AG09319 (cell line): ENCODE measurements at places on chromosomes 12 and 14.
A peak's percentile ranks its signal among the peaks of the same experiment; 100 is the strongest.

DNA sequence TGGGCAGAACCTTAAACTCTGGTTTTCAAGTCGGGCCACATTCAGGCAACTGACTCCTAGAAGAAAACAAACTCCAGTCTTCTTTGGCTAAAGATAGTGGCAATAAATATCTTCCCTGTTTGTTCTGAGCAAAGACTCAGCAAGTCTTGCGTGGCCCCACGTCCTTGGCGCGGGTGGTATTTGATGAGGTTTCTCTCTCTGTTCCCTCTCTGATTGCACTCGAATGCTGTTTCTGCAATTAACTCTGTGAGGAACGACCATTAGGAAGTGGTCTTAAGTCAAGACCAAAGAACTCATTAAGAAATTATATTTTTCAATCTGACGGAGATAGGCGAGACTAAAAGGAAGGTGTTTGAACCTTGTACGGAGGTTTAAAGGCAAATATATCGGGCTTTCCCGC, 177.6 kb downstream of the TMEM132C start:
- DNase-seq = no peak

GRCh38 chr12:101850199-101850598, 19.4 kb upstream of the GNPTAB start:
- DNase-seq = no peak

DNA sequence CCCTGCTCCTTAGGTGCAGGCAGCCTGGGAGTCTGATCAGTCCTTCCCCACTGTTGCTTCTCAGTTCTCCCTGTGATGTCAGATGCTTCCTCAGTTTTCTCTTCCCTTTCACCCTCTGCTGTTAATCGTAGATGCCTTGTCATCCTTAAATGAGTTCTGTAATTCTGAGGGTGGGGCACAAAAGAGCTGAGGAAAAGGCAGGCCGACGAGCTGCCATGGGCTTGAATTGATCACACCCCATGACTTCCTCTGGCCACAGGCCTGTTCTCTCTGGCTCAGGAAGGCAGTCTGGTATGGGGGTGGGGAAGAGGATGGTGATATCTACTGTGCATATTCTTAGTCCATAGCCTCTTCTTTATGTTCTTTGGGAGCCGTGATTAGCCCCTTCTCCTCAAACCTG, 5.2 kb upstream of the AP1G2 start:
- DNase-seq = no peak

GRCh38 chr12:116508145-116509121, 50.7 kb upstream of the MAP1LC3B2 start:
- DNase-seq = no peak

- DNase-seq = no peak
These were observed 17.3 kb downstream of the TMEM19 start for GRCh38 chr12:71703206-71703605.

- no peak for DNase-seq
These were observed 256.6 kb downstream of the BTG1 start for GRCh38 chr12:91889059-91889458.

GRCh38 chr14:61476754-61477410, 155.5 kb downstream of the PRKCH start:
- DNase-seq = peak; percentile 88

DNA sequence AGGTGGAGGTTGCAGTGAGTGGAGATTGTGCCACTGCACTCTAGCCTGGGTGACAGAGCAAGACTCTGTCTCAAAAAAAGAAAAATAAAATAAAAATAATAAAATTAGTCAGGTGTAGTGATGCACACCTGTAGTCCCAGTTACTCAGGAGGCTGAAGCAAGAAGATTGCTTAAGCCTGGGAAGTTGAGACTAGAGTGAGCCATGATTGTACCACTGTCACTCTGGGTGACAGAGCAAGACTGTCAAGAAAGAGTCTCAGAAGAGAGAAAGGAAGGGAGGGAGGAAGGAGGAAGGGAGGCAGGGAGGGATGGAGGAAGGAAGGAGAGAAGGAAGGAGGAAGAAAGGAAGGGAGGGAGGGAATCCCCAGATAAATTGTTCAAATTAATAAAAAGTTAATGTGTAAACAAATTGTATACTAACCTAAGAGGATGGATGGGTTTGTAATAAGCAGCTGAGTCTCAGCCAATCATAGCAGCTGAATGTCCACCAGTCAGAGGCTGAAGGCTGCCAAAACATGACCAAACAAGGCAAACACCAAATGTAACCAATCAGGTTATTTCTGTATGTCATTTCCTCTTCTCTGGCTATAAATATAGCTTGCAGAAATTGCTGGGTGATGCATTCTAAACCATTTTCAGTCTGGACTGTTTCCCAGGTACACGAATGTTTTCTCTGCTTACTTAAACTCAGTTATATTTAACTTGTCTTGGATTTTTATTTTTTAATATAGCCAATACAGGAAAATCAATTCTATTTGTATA, 6.1 kb upstream of the CDCA4 start:
- DNase-seq = no peak

GRCh38 chr14:65791191-65791981, 378.9 kb downstream of the FUT8 start:
- DNase-seq = peak; percentile 4

DNA sequence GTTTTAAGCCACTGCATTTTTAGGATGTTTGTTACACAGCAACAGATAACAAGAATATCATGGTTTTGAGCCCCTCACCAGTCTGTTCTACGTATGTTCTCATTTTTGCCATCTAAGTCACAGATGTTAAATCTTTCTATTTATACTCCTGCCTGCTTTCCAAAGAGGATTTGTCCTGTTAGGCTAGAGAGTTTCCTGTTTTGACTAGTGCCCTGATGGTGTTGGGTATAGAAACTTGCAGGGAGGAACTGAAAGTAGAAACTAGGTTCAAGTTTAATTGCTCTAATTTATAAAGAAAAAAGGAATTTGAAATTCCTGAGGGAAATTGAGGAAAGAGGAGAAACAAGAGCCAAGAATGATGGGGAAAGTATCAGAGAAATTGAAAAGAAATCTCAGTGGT, 74.4 kb upstream of the COCH start:
- DNase-seq = no peak

DNA sequence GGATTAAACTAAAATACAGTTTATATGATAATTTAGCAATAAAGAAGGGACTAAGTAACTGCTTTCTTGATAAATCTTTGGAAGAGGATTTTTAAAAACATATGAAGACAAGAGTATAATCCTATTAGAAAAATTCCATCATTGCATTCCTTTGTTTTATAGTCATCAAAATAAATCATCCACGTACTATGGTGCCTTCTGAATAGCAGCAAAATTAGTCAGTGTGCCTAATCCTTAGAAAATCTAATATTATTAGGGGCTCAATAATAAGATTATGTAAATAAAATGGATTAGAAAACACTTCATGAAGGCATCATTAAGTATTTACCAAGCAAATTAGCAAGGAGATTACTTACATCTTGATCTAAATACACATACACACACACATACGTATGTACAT, 102.1 kb downstream of the KCNH5 start:
- no peak for DNase-seq

DNA sequence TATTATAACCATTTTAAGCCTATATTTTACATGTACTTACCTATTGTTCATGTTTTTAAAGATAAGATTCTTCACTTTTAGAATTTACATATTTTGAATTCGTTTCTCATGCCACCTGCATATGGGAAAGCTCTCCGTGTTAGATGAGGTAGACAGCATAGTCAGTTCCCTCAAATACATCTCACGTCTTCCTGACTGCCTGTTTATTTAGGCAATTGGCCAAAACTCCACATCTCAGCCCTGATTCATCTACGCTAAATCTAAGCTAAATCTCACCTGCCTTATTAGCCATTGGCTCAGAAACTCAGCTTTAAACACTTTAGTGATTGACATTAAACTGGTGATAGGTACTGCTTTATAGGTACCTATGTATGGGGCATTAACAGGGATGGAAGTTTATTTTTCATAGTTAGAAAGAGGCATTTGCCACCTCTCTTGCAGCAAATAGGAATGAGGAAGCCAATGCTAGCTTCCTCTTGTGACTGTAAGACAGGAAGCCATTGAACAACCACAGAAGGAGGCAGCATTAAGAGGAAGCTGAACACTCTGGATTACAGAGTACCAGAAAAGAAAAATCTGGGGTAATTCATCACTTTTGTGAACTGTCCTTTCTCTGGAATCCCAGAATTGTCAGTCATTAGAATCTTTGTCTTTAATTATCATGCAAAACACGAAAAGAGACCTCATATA, 111.9 kb downstream of the LRFN5 start:
- no peak for DNase-seq

GRCh38 chr12:14773685-14774073, 29.6 kb downstream of the WBP11 start:
- no peak for DNase-seq

DNA sequence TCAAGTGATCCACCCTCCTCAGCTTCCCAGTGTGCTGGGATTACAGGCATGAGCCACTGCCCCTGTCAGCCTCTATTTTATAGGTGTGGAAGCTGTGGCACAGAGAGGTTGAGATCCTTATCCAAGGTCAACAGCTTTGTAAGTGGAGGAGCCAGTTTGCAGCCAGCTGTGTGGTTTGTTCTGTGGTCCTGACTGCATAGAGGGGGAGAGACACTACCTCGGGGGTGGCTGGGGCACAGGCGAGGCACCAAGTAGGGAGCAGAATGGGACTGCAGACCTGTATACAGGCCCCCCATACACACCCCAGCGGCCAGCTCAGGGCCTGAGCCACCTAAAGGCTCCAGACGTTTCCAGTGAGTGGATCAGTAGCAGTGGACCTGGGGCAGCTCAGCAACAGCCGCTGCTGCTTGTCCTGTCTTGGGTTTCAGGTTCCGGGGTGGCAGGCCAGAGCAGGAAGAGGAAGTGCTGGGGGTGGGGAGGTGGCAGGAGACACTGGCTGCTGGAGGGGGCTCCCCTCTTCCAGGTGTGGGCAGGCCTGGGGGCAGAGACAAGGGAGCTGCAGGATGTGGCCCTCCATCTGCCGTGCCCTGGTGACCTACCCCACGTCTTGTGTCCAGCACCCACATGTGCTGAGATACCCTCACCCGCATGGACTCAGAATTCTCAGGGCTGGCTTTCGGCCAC, 11.0 kb downstream of the ORAI1 start:
- no peak for DNase-seq

GRCh38 chr12:80598004-80598606, 109.3 kb upstream of the MYF6 start:
- DNase-seq = peak; percentile 29

DNA sequence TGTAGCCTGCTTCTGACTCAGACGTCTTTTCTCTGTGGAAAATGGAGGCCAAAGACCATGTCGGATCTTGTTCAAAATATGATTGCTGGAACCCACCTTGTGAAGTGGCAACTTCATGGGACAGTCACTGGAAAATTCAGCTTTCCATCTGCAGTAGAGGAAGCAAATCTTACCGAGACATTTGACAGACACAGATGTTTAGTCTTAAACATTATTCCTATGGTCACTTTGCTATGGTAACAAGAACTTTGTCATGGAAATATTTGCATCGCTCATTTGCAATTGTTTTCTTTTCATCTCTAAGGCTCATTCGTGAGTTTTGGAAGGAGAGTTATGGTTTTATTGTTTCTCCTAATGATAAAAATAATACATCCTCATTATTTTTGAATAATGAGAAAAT, 98.3 kb upstream of the HIF1A start:
- no peak for DNase-seq

- DNase-seq = peak; percentile 20
These were observed 820 bp downstream of the BICDL1 start for GRCh38 chr12:119989731-119990381.

DNA sequence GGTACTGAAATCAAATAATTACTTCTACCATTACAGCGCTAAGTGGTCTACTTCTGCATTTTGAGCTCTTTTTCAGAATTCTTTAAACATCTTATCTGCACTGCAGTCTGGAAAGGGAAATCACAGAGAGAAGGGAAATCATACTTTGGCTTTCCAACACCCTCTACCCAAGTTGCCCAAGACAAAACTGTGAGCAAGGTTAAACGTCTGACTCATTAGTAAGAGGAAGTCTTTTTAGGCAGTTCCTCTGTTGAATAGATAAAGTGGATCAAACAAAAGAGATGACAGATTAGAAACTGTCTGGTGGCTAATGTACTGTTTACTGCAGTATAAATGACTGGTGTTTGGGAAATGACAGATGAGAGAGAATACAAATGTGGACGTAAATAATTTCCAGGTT, 858.1 kb downstream of the NRXN3 start:
- DNase-seq = no peak

GRCh38 chr14:92646952-92647796, 101.3 kb downstream of the LGMN start:
- peak; percentile 89 for DNase-seq

DNA sequence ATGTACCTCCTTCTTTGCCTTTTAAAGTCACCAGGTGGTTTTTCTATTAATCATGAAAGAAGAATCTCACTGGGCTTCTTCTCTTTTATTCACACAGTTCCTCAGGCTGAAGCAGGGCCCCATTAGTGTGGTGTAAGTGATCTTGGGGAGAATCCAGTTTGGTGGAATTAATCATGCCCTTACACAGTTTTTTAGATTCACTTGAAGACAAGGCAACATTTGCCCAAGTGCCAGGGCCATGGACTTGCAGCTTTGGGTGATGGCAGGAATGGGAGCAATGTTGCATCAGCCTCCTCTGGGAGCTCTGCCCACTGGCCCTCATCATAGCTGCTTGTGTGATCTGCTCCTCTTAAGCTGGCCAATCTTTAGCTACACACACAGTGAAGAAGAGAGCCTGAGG, 33.8 kb downstream of the KCNK10 start:
- DNase-seq = no peak

DNA sequence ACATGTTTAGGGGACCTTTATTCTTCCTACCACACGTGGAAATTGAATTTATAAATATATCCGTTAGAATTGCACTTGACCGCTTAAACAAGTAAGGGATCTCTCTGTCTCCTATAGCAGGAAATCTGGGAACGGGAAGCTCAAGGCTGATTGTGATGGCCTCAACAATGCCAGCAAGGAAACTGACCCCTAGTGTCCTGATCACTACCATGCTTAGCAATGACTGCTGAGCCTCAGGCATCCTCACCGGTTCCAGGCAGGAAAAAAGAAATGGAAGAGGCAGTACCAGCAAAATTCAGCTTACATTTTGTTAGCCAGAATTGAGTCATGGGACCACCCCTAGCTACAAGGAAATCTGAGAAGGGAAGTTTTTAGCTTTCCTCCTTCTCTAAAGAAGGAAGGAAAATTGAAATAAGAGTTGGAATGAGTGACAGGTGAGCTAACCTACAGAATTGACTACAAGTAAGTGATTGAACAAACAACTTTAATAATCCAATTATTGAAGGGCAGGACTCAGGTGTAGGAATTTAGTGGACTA, 43.9 kb upstream of the AMN1 start:
- no peak for DNase-seq

GRCh38 chr12:108507971-108508642, 7.0 kb upstream of the FICD start:
- DNase-seq = no peak
